ENCODE measurements at places on chromosomes 16 and 17.

GRCh38 chr16:12876778-12877177 lies 24.6 kb upstream of the SHISA9 start:
- H3K4me1 ChIP-seq, result peaks cover 3% of the 10 kb centered on the region
- H3K27me3 ChIP-seq, result no peaks in the 10 kb centered on the region
- no peak overlapping the region for H3K4me3 ChIP-seq
- H3K36me3 ChIP-seq, result no peaks in the 10 kb centered on the region

GRCh38 chr17:12089809-12090384 lies 69.2 kb downstream of the MAP2K4 start:
- H3K27me3 ChIP-seq, result no peaks in the 10 kb centered on the region
- H3K27ac ChIP-seq, result no peak overlapping the region
- H3K4me3 ChIP-seq, result peak overlapping the region; percentile 8
- peaks cover 14% of the 10 kb centered on the region for H3K4me1 ChIP-seq
- peak; percentile 63 for DNase-seq

- H3K4me3 ChIP-seq, result peak overlapping the region; percentile 73
- H3K27ac ChIP-seq, result peak overlapping the region; percentile 94
- peaks cover 81% of the 10 kb centered on the region for H3K4me1 ChIP-seq
- DNase-seq, result peak; percentile 80
- no peaks in the 10 kb centered on the region for H3K27me3 ChIP-seq
Observed at GRCh38 chr16:86576591-86577313, 1.6 kb upstream of the FOXL1 start.

DNA sequence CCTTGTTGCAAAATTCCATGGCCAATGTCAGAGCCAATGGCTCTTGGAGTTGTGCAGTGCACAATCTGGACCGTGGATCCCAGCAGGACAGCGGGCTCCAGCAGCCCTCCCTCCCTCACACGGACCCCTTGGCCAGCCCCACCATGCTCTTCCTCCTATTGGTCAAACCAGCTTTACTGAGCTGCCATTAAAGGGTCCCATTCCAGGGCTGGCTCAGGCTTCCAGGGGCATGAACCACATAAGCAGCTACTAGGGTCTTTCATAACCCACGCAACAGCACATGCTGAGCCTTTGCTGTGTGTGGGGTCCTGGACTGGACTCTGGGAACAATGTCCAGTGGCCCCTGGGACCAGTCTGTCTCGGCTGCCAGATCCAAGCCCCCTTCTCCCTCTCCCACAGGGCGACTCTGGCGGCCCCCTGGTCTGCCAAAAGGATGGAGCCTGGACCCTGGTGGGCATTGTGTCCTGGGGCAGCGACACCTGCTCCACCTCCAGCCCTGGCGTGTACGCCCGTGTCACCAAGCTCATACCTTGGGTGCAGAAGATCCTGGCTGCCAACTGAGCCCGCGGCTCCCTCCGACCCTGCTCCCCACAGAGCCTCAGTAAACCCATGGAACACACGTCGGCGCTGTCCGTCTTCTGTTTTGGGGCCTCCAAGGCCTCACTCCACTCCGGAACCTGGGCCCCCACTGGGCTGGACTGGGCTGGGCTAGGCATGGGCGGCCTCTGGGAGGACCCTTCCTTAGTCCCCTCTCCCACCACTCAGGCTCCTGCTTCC lies 5.7 kb downstream of the CTRB1 start:
- H3K36me3 ChIP-seq, result peaks cover 4% of the 10 kb centered on the region
- no peak overlapping the region for H3K27ac ChIP-seq
- H3K4me3 ChIP-seq, result no peak overlapping the region
- DNase-seq, result no peak
- no peaks in the 10 kb centered on the region for H3K27me3 ChIP-seq
- no peaks in the 10 kb centered on the region for H3K4me1 ChIP-seq

GRCh38 chr17:42937712-42938596 lies 26.3 kb downstream of the AARSD1 start:
- H3K4me1 ChIP-seq, result no peaks in the 10 kb centered on the region
- no peak overlapping the region for H3K27ac ChIP-seq
- H3K4me3 ChIP-seq, result no peak overlapping the region
- DNase-seq, result peak; percentile 31
- H3K27me3 ChIP-seq, result peaks cover 10% of the 10 kb centered on the region

DNA sequence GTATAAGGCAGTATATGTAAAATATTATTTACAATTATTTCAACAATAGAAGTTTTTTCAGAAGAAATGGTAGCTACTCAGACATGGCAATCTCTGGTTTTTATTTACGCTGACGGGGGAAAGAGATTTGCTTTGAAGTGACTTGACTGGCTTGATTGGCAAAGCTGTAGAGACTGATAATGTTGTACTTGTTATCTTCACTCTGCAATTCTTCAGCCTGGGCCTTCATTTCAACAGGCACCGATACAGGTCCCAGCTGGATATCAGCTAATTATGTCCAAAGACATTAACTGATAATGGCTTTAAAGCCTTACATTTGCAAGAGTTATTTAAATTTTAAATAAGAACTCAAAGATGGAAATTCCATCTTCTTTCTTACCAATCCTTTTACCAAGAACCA lies 151.4 kb upstream of the HS3ST3A1 start:
- H3K27me3 ChIP-seq, result no peaks in the 10 kb centered on the region
- no peaks in the 10 kb centered on the region for H3K4me1 ChIP-seq
- no peaks in the 10 kb centered on the region for H3K36me3 ChIP-seq
- no peak overlapping the region for H3K4me3 ChIP-seq
- DNase-seq, result no peak

DNA sequence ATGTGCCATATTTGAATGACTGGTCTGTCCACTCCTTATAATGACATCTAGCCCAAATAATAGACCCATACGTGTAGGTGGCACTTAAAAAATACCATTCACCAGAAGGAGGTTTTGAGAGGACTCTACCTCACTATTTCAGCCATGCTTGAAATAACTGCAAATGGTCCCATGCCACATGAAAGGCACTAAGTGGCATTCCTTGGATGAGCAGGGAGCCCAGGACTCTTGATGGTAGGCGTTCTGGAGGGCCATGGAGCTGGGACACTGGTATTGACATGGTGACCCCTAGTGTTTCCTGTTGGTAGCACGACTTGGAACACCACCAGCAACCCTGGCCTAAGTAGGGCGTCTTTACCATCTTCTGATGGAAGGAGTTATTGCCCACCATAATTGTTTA lies 148.7 kb upstream of the ZFHX3 start:
- no peak overlapping the region for H3K4me3 ChIP-seq
- no peaks in the 10 kb centered on the region for H3K27me3 ChIP-seq
- peak; percentile 35 for DNase-seq

DNA sequence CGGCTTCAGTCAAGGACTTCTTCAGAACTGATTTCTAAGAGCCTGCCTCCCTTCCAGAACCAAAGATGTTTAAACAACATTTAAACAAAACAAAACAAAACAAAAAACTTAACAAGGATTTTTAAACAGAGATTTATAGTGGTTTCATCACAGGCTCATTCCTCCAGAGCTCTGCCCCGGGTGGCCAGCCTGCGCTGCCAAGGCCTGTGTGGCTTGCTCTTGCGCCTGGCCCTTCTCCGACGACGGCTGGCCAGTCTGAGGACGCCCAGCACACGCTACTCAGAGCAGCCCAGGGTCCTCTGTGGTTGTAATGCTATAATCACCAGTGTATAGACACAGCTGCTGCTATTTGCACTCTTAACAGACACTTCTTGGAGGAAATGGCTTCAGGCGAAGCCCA lies 307.2 kb upstream of the MYOCD start:
- H3K36me3 ChIP-seq, result no peaks in the 10 kb centered on the region
- H3K27ac ChIP-seq, result no peak overlapping the region
- H3K4me3 ChIP-seq, result no peak overlapping the region
- no peaks in the 10 kb centered on the region for H3K4me1 ChIP-seq
- no peaks in the 10 kb centered on the region for H3K27me3 ChIP-seq

DNA sequence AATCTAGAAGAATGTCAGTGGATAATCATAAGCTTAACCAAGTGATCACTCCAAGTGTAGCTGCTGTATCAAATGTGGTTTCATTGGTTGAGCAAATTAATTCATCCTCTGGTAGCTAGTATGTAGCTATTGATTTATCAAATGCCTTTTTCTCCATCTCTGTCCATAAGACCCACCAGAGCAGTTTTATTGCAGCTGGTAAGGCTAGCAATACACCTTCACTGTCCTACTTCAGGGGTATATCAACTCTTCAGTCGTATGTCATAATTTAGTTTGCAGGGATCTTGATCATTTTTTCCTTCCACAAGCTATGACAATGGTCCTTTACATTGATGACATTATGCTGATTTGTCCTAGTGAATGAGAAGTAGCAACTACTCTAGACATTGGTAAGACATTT lies 158.8 kb downstream of the PRKCB start:
- H3K36me3 ChIP-seq, result no peaks in the 10 kb centered on the region
- H3K4me1 ChIP-seq, result no peaks in the 10 kb centered on the region
- no peak for DNase-seq
- H3K27ac ChIP-seq, result no peak overlapping the region

- no peaks in the 10 kb centered on the region for H3K27me3 ChIP-seq
- no peak overlapping the region for H3K4me3 ChIP-seq
- DNase-seq, result no peak
- H3K27ac ChIP-seq, result no peak overlapping the region
Observed at GRCh38 chr17:79706931-79707850, 23.6 kb upstream of the ENPP7 start.

DNA sequence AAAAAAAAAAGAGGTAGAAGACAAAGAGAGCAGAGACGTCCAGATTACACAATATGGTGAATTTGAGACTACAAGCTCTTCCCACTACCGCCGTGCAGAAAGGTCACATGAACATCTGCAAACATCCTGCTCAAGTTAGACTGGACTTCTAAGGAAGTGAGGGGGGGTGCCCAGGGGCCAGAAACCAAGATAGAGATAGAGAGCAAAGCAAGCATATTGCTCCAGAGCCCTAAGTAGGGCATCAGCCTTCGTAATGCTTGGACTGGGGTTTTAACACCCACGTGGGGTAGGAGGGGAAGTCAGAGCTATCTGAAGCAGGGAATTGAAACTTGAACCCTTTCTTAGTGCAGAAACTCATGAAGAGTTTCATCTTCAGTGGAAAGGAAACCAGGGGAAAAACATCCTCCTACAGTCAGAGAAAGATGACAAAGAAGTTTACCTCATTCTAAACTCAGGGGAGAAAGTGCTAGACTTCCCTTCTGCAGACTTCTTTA lies 8.7 kb downstream of the CLEC19A start:
- no peaks in the 10 kb centered on the region for H3K4me1 ChIP-seq
- H3K27ac ChIP-seq, result no peak overlapping the region
- H3K4me3 ChIP-seq, result no peak overlapping the region
- no peak for DNase-seq
- no peaks in the 10 kb centered on the region for H3K36me3 ChIP-seq
- no peaks in the 10 kb centered on the region for H3K27me3 ChIP-seq

DNA sequence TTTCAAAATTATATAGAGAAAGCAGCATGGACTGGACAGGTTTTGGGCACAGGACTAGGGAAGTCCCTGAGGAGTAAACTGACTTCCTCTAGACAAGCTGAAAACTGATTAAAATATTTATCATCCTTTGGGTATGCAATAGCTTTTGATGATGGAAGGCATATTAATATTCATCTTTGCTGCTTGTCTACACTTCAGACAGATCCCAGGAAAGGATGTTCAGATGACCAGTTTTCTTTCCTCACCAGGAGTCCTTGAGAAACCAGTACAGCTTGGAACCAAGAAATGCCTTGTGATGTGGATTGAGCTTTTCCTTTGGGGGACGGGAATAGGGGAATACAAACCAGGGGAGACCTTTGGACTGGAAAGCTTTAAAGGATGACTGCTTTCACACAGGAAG lies 195.5 kb downstream of the FTO start:
- H3K27me3 ChIP-seq, result no peaks in the 10 kb centered on the region
- peaks cover 3% of the 10 kb centered on the region for H3K4me1 ChIP-seq
- DNase-seq, result peak; percentile 35
- H3K36me3 ChIP-seq, result no peaks in the 10 kb centered on the region
- no peak overlapping the region for H3K4me3 ChIP-seq
- no peak overlapping the region for H3K27ac ChIP-seq

GRCh38 chr16:50731989-50732832 lies 9.7 kb upstream of the CYLD start:
- H3K27me3 ChIP-seq, result peaks cover 2% of the 10 kb centered on the region
- no peaks in the 10 kb centered on the region for H3K4me1 ChIP-seq
- DNase-seq, result no peak
- H3K4me3 ChIP-seq, result no peak overlapping the region

DNA sequence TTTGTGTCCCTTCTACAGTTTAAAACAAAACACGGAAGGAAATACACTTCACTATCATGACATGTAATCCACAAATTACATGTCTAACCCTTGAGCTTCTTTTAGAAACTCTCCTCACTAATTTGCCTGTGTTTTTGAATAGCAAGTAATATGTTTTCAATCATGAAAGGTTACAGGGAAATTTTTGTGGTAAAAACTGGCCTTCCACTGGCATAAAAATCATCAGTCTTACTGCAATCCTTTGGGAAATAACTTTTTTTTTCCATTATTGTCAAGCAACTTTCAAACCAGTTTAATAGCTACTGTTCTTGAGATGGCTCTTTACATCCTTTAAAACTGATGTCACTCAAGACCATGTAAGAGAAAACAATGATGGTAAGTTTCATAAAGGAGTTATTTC lies 27.0 kb downstream of the MYO1D start:
- no peaks in the 10 kb centered on the region for H3K36me3 ChIP-seq
- H3K4me1 ChIP-seq, result peaks cover 3% of the 10 kb centered on the region
- H3K27ac ChIP-seq, result no peak overlapping the region
- H3K4me3 ChIP-seq, result no peak overlapping the region
- DNase-seq, result no peak

DNA sequence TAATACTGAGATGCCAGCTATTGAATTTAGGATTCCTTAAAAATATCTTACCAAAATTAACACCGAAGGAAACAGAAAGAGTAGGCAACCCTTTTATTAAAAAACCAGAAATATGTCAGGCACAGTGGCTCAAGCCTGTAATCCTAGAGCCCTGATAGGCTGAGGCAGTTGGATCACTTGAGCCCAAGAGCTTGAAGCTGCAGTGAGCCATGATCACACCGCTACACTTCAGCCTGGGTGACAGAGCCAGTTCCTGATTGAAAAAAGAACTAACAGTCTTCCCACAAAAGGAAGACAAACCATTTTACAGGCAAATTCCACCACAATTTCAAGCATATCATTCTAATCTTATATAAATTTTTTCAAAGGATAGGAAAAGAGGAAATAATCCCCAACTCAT lies 15.6 kb downstream of the SLFN12 start:
- peaks cover 14% of the 10 kb centered on the region for H3K36me3 ChIP-seq
- H3K4me3 ChIP-seq, result no peak overlapping the region
- H3K27me3 ChIP-seq, result no peaks in the 10 kb centered on the region
- DNase-seq, result no peak
- H3K4me1 ChIP-seq, result no peaks in the 10 kb centered on the region
- H3K27ac ChIP-seq, result no peak overlapping the region

Data from astrocyte (in vitro differentiated cells and primary cell).